NCI-H510A (cell line): ENCODE measurements at places on chromosomes 13 and 19.

- no peak for DNase-seq
These were observed 43.0 kb upstream of the CSNK1A1L start for GRCh38 chr13:37148501-37148900.

- DNase-seq, result peak; percentile 23
These were observed 54.8 kb downstream of the ABCC4 start for GRCh38 chr13:95246292-95247082.

DNA sequence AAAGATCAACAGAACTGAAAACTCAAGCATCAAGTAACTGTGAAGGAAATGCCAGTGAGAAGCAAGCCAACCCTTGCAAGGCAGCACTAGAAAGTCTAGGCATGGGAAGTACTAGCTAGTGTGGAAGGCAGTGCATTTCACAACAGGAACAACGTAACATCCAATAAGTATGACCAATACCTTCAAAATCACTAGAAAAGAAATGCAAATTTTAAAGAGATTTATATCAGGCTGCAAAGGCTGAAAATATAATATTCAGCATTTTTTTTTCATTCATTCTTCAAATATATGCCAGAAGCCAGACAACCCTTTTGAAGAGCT lies 121.9 kb downstream of the DLEU7 start:
- DNase-seq, result no peak

DNA sequence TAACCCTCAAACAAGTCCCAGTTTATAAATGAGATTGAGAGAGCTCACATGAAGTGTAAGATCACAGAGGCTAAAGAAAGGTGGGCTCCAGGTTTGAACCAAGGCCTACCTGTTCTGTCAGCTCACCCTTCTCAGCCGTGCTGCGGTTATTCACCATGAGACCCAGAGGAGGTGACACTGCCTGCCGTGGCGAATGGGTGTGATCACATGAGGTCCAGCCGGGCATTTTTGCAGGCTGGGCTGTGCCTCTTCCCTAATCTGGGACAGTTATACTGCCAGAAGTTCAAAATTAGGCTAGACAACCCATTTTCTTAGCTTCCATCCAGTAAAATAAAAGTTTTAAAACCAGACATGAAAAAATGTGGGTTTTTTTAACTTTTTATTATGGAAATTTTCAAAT lies 146.8 kb downstream of the FOXO1 start:
- no peak for DNase-seq

GRCh38 chr13:113216254-113217048 lies 7.0 kb downstream of the CUL4A start:
- DNase-seq, result peak; percentile 58

GRCh38 chr13:43880214-43880855 lies 631 bp downstream of the LACC1 start:
- no peak for DNase-seq

DNA sequence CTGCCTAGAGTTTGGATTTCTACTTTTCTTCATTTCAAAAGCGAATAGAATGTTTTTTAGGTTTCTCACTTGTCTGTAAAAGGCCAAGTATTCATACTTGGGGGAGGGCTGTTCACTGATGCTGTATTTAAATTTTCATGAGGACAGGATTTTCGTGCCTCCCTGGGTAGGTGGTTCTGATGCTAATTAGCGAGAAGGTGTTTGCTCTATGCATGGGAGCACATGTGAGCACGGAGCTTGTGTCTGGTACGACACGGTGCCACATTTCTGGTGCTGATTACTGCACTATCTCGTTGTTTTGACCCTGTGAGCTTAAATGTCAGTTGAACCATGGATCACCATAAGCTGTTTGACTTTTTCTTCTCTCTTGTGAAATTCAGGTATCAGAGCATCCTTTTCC lies 45.8 kb downstream of the MTUS2 start:
- no peak for DNase-seq

DNA sequence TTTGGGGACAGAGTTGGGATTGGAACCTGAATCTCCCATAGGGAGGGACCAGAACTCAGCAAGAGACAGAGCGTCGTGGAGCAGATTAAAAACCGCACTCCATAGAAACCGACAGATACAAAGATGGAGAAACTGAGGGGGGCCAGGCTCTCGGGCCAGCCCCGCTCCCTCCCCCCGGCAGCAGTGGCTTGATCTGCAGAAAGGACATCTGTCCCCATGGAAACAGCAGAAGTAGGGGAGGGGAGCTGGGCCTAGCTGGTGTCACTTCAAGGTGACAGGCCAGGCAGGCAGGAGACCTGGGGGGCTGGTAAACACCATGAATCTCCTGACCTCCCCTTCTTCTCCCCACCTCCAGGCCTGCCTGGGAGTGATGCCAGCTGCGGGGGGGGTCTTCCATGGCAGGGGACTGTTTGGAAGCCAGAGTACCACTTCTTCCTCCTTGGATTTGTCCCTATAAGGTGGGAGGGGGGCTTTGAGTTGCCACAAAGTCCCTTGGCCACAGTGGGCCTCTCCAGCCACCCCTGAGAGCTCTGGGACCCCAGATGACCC lies 10.9 kb downstream of the TMIGD2 start:
- DNase-seq, result no peak

DNA sequence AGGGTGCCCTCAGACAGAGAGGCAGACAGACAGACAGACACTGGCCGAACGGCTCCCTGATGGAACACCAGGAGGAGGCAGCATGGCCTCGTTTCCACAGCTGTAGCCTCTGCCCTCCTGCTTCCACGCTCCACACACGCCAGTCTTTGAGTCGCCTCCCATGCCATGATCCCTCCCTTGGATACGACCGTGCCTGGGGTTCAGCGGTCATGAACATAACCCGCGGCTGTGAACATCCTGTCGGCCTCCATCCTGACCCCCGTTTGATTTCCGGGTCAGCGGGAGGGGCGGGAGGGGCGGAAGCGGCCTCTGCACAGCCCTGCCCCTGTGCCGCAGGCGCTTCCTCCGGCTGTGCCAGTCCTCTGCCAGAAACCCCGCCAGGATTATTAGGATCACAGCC lies 23.4 kb downstream of the GP6 start:
- no peak for DNase-seq

DNA sequence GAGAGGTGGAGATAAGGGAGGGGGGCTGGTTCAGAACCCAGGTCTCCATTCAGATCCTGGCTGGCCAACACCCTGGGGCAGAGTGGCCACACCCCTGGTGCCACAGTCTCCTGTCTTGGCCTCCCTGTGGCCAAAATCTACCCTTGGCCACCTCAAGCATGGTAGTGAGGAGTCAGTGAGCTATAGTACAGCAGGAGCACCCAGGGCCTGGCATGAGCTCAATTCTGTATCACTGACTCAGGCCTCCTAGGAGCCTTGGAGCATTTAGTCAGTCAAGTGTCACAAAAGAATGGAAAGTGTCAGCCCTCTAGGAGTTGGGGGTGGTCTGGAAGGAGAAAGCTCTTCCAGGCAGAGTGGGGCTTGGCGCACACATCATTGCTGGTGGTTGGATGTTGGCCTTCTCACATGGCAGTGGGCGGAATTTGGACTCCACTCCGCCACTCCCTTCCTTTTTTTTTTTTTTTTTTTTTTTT lies 6.6 kb upstream of the CD79A start:
- no peak for DNase-seq

GRCh38 chr13:26326562-26326961 lies 72.6 kb downstream of the CDK8 start:
- DNase-seq, result no peak

GRCh38 chr13:33110386-33110712 lies 94.1 kb downstream of the KL start:
- DNase-seq, result no peak

- no peak for DNase-seq
These were observed 72.8 kb upstream of the PCDH8 start for GRCh38 chr13:52921194-52921593.

DNA sequence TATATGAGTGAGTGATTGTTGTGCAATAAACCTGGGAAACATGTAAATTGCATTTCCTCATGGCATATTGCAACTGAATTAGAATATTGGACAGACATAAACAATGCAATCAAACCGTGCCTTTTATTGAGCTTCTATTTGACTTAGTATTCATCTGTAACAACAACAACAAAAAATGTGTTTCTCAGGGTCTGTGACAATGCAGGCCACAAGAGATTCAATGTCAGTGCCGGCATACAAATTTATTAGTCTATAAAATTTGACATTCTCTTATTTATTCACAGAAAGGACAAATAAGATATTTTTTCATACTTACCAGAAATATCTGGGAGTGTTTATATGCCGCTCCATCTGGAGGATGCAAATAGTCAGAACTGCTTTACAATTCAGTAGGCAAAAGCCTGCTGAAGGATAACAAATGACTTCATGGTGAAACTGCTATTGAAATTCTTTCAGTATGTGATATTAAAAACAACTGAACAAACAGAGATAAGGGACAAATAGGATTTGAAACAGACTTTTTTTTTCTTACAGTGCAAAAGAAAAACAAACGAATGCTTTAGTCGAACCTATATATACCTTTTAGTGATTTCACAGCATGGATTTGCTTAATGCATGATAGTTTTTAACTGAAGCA lies 77.2 kb downstream of the DACH1 start:
- no peak for DNase-seq

DNA sequence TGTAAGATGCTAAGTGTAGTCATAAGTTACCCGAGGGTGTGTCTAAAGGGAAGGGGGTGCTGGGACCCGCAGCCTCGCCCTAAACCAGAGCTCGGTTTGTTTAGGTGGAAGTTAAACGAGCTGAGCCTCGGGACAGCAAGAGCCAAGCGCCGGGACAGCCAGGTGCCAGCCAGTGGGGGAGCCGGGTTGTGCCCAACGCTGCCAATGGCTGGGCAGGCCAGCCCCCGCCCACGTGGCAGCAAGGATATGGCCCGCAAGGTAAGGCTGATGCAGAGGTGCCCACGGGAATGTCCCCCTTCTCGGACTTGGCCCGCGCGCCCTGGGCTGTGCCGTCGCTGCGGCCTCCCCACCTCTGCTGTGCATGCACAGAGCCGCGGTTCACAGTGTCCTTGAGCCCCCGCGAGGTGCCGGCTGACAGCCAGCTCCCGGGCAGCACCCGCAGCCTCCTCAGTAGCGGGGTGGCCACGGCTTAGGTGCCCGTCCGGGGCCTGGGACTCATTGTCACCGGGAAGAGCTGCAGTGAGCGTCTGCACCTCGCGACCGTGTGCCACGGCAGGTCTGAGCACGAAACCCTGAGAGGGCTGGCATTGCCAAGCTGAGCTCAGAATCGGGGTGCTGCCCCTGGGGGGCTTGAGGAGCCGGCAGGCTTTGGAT lies 9.3 kb upstream of the RPS15 start:
- DNase-seq, result no peak

DNA sequence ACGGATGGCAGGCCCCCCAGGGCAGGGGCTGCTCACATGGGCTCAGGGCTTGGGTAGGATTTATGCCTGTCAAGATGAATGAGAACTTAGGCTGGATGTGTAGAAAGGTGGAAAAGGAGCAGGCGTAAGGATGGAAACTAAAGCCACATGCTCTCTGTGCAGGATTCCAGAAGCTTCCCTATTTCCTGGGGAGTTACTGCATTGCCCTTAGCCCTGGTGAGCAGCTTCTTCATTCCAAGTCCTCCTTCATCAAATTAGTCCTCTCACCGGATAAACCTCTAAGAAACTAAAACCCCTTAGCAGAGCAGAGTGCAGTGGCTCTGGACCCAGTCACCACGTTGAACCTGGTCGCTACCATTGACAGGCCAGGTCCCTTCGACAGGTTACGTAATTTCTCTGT lies 7.4 kb downstream of the ATP12A start:
- DNase-seq, result no peak

GRCh38 chr13:35906636-35907035 lies 224.5 kb downstream of the DCLK1 start:
- DNase-seq, result no peak

GRCh38 chr19:50333235-50333736 lies 4.1 kb upstream of the KCNC3 start:
- peak; percentile 67 for DNase-seq

GRCh38 chr13:36870050-36870692 lies 49.9 kb downstream of the SMAD9 start:
- no peak for DNase-seq

- no peak for DNase-seq
These were observed 14.9 kb upstream of the GPR18 start for GRCh38 chr13:99273128-99273527.

DNA sequence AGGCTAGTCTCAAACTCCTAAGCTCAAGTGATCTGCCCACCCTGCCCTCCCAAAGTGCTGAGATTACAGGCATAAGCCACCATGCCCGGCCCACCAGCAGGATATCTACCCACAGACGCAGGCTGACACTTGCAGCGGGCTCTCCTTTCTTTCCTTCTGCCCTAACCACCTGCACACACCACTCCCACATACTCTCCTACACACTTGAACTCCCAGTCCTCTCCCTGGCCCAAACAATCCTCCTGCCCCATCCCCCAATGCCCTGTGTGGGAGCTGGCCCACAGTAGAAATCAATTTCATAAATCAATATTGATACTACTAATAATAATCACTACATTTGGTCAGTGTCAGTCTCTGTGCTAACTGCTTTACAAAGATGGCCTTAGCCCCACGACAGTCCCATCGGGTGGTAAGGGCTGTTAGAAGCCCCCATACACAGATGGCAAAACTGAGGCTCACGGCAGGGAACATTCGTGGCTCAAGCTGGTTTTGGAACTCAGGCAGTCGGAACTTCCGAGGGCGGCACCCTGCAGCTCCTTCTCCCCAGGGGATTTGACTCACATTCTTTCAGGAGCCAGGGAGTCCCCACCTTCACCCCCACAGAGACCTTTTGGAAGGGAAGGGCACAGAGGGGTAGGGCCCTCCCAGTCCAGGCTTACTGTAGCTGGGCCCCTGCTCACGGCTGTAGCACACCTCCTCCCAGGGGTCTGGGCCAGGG lies 3.4 kb upstream of the DPF1 start:
- DNase-seq, result no peak

DNA sequence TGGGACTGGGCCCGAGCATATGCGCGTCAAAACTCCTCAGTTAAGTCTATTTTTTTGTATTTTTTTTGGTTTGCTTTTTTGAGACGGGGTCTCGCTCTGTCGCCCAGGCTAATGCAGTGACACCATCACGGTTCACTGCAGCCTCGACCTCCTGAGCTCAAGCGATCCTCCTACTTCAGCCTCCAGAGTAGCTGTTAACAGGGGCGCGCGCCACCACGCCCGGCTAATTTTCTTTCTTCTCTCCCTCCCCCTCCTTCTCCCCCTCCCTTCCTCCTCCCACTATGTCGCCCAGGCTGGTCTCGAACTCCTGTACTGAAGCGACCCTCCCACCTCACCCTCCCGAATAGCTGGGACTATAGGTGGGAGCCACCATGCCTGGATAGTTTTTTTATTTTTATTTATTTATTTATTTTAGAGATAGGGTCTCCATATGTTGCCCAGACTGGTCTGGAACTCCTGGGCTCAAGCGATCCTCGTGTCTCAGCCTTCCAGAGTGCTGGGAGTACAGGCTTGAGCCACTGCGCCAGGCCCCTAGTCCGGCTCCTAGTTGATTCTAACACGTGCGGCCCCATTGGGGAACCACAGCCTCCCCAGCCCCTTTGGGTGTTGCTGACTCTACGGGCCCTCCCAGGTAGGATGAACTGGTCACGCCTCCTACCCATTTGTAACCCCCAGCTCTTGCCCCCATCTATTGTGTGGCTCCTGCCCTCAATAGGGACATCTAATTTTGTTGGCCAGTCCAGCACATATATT lies 806 bp upstream of the ZNF837 start:
- DNase-seq, result no peak

GRCh38 chr13:26985285-26985878 lies 186.2 kb downstream of the USP12 start:
- peak; percentile 23 for DNase-seq

GRCh38 chr13:73767747-73768315 lies 366.4 kb downstream of the KLF12 start:
- DNase-seq, result no peak
